COR-L47 (cell line): ENCODE measurements at places on chromosomes 12 and 14.
A peak's percentile ranks its signal among the peaks of the same experiment; 100 is the strongest.

DNA sequence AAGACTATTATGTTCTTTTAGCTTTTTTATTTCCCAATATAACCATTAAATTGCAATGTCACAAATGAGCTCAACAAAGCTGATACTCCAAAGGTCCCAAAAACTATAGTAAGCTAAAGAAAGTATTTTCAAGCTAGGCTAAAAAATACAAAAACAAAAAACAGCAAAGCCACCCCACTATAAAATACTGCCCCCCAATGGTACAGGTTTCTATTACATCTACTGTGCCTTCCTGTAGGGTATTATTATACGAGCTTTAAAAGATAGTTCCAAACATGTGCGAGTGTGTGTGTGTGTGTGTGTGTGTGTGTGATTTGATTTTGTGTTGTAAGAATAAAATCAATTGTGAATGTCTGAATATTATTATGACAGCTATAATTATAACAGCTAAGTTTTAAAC is 1.1 kb downstream of the IFNG start:
- peak; percentile 14 for DNase-seq

GRCh38 chr12:47868552-47869031 is 36.2 kb downstream of the VDR start:
- no peak for DNase-seq

DNA sequence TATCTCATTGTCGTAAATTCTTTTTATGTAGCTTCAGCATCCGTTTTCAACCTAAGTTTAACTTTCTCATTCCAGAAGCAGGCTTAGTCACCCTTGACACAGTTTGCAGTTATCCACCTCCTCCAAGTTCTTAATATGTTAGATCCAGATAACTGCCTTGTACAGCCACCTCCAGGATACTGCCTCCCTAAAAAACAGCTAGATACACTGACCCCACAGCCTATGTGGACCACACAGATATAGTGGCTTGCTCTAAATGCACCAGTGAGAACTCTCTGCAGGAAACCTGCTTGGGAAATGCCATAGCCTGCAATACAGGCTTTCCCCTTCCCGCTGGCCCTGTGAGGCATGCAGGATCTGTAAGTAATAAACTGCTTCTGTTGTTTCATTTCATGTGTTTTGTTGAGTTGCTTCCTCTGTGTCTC is 11.1 kb upstream of the RTL1 start:
- DNase-seq: no peak

- DNase-seq: no peak
Observed at GRCh38 chr12:89800435-89800834, 91.8 kb upstream of the ATP2B1 start.

DNA sequence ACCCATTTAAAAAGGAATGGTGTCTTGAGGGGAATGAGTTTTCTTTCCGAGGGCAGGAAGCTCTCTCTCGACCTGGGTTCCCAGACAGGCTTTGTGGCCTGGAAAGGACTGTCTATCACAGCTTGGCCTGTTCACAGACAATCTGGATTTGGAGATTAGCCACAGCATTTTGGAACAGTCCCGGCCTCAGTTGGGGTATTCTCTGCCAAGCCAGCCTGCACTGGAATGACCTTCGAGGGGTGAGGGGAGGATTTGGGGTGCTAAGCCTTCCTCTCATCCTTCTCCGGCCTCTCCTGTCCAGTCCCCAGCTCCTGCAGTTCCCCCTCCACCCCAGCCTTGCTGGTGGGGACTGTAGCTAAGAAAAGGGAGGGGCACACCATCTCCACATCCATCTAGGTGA is 13.0 kb downstream of the TBX5 start:
- no peak for DNase-seq

DNA sequence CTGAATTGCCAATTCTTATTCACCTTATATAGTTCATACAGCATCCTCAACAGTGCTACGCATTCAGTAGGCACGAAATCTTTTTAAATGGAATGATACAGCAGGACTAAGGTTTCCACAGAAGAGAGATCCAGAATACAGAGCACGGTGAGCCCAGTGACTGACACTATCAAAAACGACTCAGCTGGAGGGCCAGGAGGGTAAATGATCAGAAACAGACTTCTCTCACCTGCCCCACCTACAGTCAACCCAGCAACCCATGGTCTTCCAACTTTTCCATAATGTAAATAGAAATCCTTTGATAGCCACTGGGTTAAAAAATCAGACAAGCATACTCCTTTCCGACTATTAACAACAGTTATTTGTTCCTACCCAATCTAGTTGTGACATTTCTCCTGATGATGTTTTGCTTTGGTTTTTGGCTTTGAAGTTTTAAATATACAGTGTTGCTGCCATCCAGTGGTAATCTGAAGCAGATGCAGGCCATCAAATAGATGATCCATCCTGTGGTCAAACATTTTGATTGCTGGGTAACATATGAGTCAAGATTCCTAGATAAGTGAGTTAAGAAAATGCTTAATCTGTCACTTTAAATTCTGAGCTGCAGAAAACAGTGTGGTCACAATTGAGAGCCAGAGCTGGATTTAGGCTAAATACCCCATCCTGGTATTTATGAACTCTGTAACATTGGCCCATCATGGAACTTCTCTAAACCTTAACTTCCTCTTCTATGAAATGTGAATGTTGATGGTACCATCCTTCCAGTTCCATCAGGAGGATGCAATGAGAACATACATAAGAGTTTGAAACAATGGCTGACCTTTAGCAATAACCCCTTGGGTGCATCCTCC is 42.0 kb downstream of the GPHB5 start:
- DNase-seq: peak; percentile 64

GRCh38 chr12:19201661-19202060 is 72.1 kb downstream of the PLEKHA5 start:
- no peak for DNase-seq

DNA sequence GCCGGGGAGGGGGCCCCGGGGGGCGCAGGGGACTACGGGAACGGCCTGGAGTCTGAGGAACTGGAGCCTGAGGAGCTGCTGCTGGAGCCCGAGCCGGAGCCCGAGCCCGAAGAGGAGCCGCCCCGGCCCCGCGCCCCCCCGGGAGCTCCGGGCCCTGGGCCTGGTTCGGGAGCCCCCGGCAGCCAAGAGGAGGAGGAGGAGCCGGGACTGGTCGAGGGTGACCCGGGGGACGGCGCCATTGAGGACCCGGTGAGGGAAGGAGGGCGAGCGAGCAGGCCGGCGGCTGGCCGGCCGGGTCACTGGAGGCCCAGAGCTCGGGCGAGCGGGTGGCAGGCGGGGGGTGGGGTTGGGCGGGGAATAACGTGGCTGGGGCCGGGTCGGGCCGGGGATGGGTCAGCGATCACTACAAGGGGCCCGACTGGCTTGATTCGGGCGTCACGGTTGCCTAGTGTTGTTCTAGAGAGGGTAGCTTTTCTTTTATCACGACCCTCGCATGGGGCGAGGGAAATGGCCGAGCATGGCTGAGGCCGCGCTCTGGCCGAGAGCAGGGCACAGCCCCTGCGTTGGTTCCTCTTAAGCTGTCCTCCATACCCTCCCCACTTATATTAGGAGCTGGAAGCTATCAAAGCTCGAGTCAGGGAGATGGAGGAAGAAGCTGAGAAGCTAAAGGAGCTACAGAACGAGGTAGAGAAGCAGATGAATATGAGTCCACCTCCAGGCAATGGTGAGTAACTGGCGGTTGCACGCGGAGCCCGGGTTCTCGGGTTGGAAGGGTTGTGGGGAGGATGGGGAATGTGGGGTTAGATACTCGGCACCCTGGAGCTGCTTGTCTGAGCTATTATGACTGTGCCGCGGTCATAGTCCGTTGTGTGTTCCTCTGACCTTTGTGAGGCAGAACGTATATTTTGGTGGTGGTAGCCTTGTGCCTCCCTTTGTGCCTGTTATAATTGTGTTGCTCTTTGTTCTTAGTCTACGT is 603 bp downstream of the PABPN1 start:
- no peak for DNase-seq
